ENCODE measurements at places on chromosomes 4 and X.

GRCh38 chrX:129682979-129683378 lies 28.2 kb upstream of the APLN start:
- DNase-seq: no peak

- no peak for DNase-seq
Measured at GRCh38 chr4:42618023-42618422, 38.9 kb downstream of the ATP8A1 start.

DNA sequence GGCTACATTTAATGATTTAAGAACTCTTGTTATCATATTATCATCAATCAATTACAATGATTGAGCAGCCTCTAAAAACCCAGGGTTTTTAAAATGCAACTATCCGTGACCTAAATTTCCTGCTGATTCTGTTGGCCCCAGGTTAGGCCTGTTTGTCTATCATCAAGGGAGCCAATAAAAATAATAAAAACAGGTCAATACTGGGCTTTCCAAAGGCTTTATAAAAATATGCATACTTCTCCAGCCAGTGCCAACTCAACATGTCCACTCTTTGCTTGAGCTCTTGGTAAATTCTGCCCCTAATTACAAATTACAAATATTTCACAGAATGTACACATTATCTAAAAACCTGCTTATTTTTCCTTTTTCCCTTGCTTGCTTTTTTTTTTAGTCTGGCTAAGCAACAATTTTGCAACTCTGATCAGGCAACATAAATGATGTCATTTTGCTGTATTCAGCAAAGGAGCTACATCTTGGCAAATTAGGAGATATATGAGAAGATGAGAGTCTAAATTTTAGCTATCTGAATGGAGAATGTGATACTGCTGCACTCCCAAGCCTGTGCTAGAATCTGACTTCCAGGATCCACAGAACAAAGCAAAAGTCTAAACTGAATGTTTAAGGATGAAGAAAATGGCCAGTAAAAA lies 204.0 kb downstream of the SCFD2 start:
- no peak for DNase-seq

GRCh38 chr4:44446191-44446590 lies 2.4 kb downstream of the KCTD8 start:
- DNase-seq: no peak
